ENCODE measurements at places on chromosomes 6 and 20. TPM values are rescaled to one million over a fixed set of nuclear protein-coding genes. Genes with fewer than 3 reads are reported as not detected.

The GJA1 gene
- total RNA-seq = 107 TPM

The SLC35B3 gene
- 16.9 TPM for total RNA-seq

The RIMS1 gene
- total RNA-seq = 2.1 TPM

The STX11 gene
- 32.7 TPM for total RNA-seq

The C6orf15 gene
- not detected for total RNA-seq

The ULBP1 gene
- total RNA-seq = 0.19 TPM

The NSFL1C gene
- total RNA-seq = 78.6 TPM
